ENCODE measurements at places on chromosomes 5 and 9.

DNA sequence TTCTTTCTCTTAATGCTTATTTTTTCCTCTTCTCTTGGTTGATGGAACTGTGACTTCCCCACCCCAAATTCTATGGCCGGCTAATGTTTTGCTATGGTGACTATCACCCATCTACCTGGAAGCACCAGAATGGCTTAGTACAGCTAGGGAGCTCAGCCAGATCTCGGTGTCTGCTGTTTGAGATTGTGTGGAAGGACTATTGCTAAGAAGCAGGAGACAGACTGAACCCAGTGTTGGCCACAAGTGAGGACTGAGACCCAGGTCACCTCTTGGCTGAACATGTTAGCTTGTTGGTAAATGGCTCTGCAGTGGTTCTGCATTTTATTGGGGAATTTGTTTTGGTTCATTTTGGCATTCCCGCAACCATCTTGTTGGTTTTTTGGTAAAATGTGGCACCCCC is 2.7 kb downstream of the PRRC2B start:
- no peak for DNase-seq

GRCh38 chr5:143892271-143892670 is 80.3 kb downstream of the HMHB1 start:
- DNase-seq = no peak

GRCh38 chr9:93663877-93664548 is 87.6 kb downstream of the PHF2 start:
- DNase-seq = no peak

- no peak for DNase-seq
These were observed 9.4 kb upstream of the HRCT1 start for GRCh38 chr9:35896570-35896969.

- no peak for DNase-seq
These were observed 271.8 kb downstream of the TRIM32 start for GRCh38 chr9:116958881-116959280.

- DNase-seq = no peak
These were observed 82.8 kb upstream of the TLE1 start for GRCh38 chr9:81772144-81772543.

DNA sequence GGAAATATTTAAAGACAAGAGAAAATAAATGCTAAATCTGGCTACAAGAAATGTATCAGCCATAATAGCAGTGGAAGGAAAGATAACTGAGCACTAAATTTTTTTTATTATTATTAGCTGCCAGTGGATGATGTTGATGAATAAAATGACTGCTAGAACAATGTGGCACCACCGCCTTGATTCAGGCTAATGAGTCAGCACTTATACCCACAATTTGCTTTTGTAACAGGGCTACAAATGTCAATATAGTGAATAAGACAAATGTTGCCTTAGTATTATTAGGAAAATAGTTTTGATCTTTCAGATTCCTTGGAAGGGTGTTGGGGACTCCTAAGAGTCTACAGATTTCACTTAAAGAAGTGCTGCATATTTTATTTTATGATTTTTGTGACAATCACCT is 555.2 kb upstream of the GRAMD2B start:
- DNase-seq = no peak

DNA sequence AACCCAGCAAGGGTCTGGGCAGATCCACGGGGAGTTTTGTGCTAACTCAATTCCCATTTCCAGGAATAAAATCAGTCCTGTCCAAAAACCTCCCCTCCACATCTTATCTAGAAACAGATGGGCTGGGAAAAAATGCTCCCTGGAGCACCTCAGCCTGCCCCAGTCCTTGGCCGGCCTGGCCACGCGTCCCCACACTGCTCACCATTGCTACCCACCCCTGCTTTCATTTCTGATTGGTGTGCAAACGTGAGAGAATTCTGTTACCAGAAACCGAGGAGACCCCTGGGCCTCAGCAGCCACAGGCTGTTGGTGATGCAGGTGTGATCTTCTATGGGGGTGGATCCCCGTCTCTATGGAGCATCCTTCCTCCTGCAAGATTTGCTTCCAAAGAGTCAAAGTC is 38.0 kb upstream of the OLFM1 start:
- no peak for DNase-seq

GRCh38 chr5:132232465-132232864 is 4.8 kb upstream of the P4HA2 start:
- no peak for DNase-seq

DNA sequence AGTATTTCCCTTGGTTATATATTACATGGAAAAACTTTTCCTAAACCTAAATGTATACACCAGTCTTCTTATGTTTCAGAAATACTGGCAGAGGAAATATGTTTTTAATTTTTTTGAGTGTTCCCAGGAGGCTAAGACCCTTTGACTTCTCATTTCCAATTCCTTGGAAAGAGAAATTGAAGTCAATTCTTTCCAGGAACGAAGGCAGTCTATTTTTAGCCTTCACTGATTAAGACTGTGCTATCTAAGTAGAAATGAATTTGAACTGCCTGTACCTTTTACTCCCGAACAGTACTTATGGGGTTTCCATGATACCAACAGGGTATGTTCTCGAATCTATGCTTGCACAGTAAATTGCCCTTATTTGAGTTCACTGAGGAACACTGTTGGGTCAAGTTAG is 340.3 kb upstream of the CD180 start:
- DNase-seq = no peak

DNA sequence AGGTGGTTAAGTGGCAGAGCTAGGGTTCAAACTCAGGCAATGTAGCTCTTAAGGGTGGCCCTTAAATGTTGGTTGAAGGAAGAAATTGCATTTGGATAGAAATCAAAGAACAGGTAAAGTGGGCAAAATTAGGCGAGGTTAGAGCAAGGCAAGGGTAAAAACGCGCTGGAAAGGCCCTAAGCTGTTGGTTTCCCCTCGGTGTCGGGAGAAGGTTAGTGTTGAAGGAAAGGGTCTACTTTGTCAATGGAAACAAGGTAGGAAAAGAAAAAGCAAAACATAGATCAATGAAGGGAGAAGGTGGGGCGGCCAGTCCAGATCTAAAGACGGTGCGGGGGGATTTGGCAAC is 431 bp downstream of the FASTKD3 start:
- no peak for DNase-seq

- DNase-seq = no peak
These were observed 30.6 kb downstream of the NDUFS6 start for GRCh38 chr5:1831677-1832313.

DNA sequence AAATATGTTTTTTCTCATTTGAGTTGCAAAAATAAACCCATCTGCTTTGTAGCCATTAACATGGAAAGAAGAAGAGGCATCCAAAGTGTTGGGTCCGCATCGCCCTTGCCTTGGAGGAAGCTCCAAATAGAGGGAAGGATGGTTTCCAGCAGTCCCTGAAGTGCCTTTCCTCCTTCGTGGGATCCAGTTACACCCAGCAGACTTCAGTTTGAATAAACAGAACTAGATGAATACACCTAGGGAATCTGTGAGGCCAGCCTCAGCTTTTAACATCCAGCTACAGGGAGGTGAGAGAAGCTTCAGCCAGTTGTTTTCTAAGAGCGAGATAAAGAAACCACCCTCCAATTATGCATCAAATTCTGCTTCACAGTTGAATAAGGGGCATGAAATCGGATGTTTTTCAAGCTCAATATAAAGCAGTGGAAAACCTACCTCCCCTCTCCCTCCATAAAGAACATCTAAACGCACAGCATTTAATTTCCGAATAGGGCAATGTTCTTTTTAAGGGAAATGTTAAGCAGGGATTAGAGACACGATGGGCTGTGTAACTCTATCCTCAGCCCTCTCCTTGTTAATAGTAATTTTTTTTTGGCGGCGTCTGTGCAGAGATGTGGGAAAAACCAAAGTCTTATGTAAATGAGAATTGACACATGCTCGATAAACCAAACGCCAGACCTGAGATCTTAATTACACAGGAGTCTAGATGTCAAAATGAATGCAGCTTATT is 264.7 kb downstream of the SLIT3 start:
- DNase-seq = no peak

DNA sequence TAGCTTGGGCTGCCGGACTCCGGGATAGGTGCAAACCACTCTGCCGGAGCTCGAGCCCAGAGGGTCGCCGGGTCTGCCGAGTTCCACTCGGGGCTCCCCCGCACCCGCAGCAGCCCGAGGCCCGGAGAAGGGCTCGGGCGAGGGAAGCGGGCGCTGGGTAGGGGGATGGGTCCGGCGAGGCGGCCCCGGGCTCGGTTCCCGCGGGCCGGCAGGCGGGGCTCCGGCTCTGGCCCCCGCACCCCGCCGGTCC is 507 bp downstream of the RICTOR start:
- peak; percentile 29 for DNase-seq

DNA sequence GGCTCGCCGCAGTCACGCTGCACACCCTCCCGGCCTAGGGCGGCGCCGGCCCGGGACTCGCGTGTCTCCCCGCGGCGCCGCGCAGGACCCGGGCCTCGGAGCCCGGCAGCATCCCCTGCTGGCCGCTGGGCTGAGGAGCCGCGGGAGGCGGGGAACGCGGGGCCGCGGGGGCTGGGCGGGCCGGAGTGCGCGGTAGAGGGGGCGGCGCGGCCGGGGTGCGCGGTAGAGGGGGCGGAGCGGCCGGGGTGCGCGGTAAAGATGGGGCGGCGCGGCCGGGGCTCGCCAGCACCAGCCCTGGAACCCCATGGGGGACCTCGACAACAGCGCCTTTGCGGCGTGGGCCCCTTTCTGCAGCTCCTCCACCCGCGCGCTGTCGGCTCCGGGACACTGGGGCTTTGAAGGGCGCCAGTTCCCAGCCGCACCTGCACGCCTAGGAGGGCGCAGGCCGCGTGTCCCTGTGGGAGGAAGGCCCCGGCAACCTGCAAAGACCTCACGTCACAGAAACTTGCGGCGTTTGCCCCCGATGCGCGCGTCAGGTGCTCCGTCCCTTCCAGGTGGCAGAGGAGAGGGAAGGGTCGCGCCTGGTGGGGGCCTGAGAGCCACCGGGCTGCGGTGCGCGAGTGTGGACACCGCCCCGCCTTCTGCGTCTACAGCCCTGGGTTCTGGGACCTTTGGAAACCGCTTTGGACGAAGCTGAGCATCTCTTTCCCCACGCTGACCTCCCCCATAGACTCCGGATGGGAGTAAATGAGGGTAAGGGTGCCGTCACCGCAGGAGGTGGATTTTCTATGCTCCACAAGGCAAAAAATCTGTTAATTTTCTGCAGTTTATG is 49.6 kb downstream of the NSUN2 start:
- no peak for DNase-seq

- DNase-seq = no peak
These were observed 277.7 kb downstream of the TMEM167A start for GRCh38 chr5:82799361-82800077.

DNA sequence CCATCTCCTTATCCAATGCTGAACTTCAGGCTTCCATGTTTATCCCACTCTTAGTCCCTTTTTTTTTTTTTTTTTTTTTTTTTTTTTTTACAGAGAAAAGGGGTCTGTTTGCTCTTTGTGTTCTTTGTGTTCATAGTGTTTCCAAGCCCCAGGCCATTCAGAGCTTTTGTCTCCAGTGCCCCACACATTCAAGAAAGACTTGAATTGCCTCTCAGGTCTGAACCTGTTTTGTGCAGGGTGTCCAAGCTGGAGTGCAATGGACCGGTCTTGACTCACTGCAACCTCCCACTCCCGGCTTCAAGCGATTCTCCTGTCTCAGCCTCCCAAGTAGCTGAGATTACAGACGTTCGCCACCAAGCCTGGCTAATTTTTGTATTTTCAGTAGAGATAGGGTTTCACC is 191.2 kb downstream of the PALM2AKAP2 start:
- DNase-seq = no peak

GRCh38 chr5:172688349-172689217 is 47.5 kb downstream of the NEURL1B start:
- DNase-seq = no peak

- no peak for DNase-seq
These were observed 58.3 kb downstream of the TRIO start for GRCh38 chr5:14201325-14202045.

DNA sequence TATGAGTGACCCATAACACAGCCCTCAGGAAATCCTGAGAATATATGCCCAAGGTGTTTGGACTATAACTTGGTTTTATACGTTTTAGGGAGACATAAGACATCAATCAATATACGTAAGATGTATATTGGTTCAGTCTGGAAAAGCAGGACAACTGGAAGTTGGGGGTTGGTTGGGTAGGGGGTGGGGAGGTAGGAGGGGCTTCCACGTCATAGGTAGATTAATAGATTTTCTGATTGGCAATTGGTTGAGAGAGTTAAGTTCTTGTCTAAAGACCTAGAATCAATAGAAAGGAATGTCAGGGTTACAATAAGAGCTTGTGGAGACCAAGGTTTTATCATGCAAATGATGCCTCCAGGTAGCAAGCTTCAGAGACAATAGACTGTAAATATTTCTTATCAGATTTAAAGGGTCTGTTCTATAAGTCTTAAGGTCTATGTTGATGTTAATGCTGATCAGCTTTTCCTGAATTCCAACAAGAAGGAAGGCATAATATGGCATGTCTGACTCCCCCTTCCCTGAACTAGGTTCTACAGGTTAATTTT is 2267.7 kb upstream of the ACO1 start:
- no peak for DNase-seq

DNA sequence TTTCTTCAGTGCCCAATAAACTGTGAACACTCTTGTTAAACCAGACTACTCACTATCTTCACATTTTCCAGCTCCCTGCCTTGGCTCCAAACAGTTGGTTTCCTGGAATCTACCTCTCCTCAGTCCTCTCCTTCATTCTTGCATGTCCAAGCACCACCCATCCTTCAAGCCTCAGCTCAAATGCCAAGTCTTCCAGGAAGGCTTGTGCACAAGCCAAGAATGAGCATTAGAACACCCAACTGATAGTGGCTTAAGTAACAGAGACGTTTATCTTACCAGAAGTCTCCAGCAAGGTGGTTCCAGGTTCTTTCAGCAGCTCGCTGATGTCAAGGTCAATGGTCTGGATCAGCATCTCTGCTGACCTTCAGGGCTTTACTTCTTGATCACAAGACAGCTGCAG is 60.1 kb downstream of the PTPDC1 start:
- no peak for DNase-seq

- no peak for DNase-seq
These were observed 70.0 kb downstream of the C5orf15 start for GRCh38 chr5:133898440-133898839.

DNA sequence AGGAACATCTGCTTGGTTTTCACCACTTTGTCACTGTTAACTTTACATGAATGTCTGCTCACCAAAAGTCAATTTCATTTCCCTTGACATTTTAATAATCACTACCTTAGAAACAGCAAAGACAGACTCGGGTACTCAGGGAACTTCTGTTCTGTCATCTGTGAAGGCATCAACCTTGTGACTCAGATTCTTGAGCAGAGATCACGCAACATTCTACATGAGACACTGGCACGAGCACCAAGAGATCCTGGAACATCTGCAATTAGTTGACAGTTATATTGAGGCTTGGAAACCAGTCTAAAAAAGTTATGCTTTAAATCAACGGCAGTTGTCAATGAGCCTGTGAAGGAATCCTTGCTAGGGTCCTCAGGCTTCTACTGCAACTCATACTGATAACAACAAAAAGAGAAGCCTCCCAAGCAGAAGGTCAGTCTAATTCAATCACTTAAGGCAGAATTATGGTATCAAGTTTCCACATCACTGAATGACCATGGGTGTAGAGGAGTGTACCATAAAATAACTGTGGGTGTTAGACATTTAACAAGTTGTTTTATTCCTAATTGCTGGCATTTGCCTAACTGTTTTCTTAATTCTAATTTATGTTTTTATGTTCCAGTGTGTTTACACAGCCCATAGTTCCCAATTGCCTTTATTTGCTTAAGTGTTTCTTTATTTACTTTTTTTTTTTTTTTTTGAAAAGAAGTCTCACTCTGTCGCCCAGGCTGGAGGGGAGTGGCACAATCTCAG is 3.3 kb upstream of the PBX3 start:
- DNase-seq = no peak

- DNase-seq = no peak
These were observed 162.8 kb downstream of the BARX1 start for GRCh38 chr9:93792358-93792757.
